Cerebellum (tissue), 4 donors: ENCODE measurements at places on chromosomes 4 and X.

- DNase-seq, result no peak
Measured at GRCh38 chrX:828411-828959, 197.9 kb downstream of the SHOX start.

DNA sequence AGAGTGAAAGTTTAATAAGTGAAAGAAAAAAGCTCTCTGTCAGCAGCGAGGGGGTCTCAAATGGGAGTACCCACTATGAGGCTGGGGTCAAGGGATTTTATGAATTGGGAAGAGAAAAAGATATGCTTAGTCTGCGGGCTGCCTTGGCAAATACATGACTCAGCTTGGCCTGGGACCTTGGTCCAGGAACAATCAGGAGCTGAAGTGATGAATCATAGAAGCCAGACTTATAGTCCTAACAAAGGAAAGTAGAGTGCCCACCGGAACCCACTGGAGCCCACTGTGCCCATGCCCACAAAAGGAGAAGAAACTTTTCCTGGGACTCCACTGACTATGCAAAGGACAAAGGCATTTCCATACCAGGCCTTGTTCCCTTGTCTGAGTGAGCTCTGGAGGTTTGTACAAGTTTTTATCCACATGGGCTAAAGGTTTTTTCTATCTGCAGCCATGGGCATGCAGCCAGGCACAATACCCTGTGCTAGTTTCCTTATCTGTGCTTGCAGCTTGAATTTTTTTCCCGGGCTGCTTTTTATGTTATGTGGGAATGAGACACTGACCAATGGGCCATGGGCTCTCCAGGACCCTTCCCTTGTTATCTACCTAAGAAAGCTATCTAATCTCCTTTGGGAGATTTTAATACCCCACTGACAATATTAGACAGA is 201.7 kb downstream of the FAM133A start:
- no peak for DNase-seq

DNA sequence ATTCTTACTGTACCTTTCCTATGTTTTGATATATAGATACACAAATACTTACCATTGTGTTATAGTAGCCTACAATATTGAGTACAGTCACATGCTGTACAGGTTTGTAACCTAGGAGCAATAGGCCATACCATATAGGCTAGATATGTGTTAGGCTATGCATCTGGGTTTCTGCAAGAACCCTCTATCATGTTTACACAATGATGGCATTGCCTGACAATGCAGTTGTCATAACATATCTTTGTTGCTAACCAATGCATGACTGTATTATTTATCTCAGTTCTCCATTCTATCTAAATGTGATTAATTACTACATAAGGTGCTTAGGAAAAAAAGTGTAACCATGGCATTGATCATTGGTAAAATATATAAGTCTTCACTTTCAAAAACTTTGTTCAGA is 10.0 kb upstream of the SPCS3 start:
- DNase-seq, result no peak

- no peak for DNase-seq
Measured at GRCh38 chr4:184348311-184349233, 125.8 kb downstream of the IRF2 start.

GRCh38 chrX:2284601-2285000 is 216.2 kb downstream of the DHRSX start:
- no peak for DNase-seq

DNA sequence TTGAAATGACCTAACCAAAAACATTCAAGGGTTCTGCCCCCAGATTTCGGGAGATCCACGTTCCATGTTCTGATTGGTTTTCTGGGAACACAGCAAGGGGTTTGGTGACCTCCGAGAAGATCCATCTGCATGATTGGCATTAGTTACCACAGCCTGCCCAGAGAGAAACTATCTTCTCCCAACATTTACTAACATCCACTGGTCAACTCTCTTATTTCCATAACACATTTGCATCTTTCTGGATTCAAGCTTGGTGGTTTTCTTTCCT is 15.6 kb downstream of the SHOX start:
- DNase-seq, result no peak

DNA sequence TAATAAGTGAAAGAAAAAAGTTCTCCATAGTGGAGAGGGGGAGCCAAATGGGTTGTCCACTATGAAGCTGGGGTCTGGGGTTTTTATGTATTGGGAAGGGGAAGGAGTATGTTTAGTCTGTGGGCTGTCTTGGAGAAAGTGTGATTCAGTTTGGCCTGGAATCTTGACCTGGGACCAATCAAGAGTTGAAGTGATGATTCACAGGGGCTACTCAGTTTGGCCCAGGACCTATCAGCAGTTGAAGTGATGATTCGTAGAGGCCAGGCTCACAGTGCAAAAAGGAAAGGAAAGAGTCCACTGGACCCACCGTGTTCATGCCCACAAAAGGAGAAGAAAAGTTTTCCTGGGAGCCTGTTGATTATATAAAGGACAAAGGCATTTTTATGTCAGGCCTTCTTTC is 47.3 kb upstream of the RAB9B start:
- no peak for DNase-seq

DNA sequence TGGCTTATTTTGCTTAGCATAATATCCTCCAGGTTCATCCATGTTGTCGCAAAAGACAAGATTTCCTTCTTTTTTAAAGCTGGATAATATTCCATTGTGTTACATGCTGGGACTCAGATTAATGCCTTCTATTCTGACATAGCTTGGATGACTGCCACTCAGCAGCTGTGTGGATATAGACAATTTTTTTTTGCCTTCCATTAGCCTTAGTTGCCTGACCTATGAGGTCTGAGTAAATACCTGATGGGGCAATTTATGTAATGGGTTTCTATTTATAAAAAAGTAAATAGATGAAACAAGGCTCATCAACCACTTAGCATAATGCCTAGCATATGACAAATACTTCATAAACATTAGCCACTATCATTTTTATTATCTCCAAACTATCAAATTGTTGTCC is 515.4 kb downstream of the ZNF674 start:
- DNase-seq, result no peak

- DNase-seq, result no peak
Measured at GRCh38 chr4:1907848-1908525, 36.8 kb downstream of the NSD2 start.

- DNase-seq, result no peak
Measured at GRCh38 chr4:86306816-86307215, 53.0 kb downstream of the MAPK10 start.

GRCh38 chr4:74433541-74434172 is 11.3 kb upstream of the AREG start:
- DNase-seq, result no peak

DNA sequence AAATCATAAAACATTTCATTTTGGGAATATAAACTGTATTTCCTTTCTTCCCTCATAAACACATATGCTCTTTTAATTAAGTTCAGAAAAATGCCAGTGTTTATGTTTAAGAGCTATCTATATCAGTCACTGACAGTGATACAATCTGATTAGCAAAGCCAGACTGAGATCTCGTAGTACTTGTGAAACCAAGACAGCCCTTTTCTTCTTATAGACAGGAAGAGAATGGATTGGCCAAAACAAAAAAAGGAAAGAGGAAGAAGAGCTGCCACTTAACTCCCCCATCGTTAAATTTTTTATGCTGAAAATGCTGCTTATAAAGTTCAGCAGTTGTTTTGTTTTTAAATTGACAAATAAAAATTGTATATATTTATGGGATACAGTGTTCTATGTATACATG is 87.4 kb downstream of the PLAC1 start:
- DNase-seq, result no peak

DNA sequence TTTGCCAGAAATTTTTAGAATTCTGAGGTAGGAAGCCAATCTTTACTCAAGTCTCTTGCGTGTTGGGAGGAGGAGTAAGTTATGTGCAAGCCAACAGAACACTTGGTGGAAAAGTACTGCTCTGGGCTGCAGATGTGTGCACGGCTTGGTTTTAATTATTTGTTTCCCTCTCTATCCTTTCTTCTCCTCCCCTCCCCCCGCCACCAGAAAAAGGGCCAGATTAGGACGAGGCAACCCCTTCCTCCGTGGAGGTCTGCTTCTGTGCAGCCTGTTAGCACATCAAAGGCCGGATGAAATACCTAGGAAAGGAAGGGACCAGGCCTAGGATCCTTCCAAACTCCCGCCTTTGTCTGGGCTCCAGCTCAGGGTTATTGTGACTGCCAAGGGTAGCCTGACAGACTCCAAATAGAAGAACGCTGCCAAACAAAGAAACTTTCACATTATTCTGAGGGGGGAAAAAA is 1.0 kb upstream of the PGRMC1 start:
- DNase-seq, result no peak

- peak; percentile 16 for DNase-seq
Measured at GRCh38 chr4:145061318-145061920, 36.6 kb downstream of the ANAPC10 start.

GRCh38 chrX:9310616-9311015 is 154.2 kb upstream of the TBL1X start:
- DNase-seq, result no peak

GRCh38 chrX:2390754-2391153 is 110.0 kb downstream of the DHRSX start:
- DNase-seq, result no peak

- DNase-seq, result no peak
Measured at GRCh38 chr4:183996868-183997267, 91.8 kb downstream of the STOX2 start.

GRCh38 chr4:86256086-86256485 is 103.8 kb downstream of the MAPK10 start:
- DNase-seq, result no peak

GRCh38 chrX:140141444-140142029 is 176.2 kb upstream of the CXorf66 start:
- DNase-seq, result peak; percentile 21

DNA sequence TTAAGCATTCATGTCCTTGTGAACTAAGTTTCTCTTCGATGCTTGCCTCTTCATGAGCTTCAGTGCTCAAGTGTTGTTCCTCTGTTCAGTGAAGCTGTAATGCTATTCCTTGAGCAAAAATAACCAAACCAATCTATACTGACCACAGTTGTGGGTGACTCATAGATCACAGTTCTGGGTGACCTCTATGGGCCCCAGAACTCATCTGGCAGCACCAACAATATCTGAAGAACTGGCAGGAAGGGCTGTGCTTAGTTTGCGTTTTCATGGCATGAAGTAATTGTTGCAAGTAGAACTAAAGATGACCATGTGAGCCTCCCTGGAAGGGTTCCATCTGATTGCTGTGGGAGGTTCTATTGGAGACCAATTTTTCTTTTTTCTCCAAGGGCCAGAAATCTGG is 106.2 kb downstream of the CCNG2 start:
- DNase-seq, result no peak

DNA sequence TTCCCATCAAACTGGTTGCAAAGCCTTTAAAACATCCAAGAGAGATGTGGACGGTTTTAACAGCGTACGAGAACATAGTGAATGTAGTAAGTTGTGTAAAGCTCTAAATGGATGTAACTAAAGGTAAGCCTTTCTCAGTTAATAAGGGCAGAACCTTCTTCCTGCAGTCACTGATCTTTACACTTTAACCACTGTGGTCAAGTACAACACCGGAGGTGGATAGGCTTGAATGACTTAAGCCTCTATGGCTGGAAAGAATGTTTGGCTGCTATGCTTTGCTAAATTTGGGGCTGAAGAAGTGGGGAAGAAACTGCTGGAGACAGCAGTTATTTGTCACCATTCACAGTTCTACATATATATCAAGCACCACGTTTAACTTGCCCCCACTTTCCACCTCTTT is 285.1 kb upstream of the FMR1 start:
- no peak for DNase-seq

DNA sequence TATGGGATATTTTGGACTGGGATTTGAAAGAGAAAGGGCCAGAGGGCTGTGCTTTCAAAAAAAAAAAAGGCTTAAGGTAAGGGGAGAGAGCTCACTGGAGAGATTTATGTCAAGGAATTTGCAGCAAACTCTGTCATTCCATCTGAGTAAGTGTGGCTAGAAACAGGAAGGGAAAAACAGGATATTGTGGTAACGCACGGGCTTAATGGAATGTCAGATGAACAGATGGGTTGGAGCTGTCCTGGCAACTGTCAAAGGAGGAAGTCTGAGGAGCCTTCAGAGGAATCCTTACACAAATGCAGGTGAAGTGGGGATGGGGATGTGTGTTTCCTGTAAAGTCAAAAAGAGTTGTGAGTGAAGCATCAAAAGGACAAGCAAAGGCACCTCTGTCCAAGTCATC is 15.1 kb upstream of the NKX3-2 start:
- no peak for DNase-seq

DNA sequence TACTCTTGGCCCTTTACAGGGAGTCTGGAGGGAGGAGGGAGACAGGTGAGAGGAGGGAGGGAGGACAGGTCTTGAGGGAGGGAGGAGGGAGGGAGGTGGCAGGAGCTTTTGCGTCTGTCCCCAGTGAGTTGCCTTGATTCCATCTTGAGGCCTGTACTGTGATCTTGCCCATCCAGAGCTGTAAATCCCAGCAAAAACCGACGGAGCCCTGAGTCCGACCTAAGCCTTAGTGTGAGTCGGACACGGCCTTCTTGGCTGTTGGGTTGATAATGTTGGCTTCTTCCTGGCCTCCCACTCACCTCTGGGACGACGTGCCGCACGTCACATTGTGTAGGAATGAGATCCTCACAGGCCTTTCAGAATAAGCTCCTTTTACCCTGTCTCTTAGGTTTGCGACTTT is 72.5 kb downstream of the RGS12 start:
- no peak for DNase-seq

- no peak for DNase-seq
Measured at GRCh38 chrX:100928660-100929613, at the start of gene XKRX. TSS of gene XKRX (minus strand) at chrX:100928917. CDS start at chrX:100928304, 613 bp downstream.

DNA sequence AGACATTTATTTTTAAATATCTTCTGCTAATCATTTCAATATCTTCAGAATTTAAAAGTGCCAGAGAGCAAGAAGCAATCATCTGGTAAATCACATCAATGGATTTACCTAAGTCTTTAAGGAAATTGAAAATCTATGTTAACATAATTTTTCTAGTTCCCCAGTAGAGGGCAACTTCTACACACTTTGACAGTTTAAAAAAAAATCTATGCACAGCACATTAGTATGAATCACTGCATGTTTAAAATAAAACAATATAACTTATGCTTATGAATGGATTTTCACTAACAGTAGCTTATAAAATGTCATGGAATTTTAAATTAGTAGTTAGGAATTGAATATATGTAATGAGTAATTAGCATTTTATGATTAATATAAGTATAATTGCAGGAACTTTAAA is 126.5 kb downstream of the REELD1 start:
- DNase-seq, result no peak

DNA sequence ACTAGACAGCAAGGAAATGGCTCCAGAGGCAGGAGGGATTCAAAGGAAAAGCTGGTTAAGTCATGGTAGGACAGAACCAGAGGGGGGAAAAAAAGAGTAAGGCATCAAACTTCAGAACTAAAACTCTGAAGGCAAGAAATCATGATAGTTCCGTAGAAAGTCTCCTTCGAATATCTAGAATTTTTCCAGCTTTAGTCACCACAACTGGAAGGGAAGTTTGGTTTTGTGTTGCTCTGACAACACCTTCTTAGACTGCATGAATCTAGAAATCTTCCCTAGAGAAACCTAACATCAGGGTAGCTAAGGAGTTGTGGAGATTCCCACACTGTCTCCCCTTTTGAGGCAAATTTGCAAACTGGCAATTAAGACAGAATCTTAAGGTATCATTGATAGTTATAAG is 33.7 kb downstream of the AMMECR1 start:
- DNase-seq, result no peak

- DNase-seq, result no peak
Measured at GRCh38 chr4:141933978-141934377, 297.6 kb downstream of the IL15 start.

- DNase-seq, result no peak
Measured at GRCh38 chr4:54110019-54110416, 10.1 kb downstream of the GSX2 start.
